ENCODE measurements at places on chromosomes 12 and 14. TPM values are rescaled to one million over a fixed set of nuclear protein-coding genes. Genes with fewer than 3 reads are reported as not detected.

Gene COX8C
- not detected for total RNA-seq

Gene PLA2G1B
- total RNA-seq = not detected

Gene PKP2
- 6.1 TPM for total RNA-seq

Gene IGF1
- total RNA-seq = not detected

Gene KRT82
- not detected for total RNA-seq

Gene ARG2
- total RNA-seq = 2.2 TPM

Gene KRT78
- total RNA-seq = not detected

Gene GLS2
- total RNA-seq = 0.27 TPM

Gene SLC38A4
- 0.06 TPM for total RNA-seq

Gene A2M
- total RNA-seq = 0.09 TPM

Gene PLD4
- total RNA-seq = 0.10 TPM

Gene MGAT4C
- total RNA-seq = 0.06 TPM

Gene CLEC2D
- 0.65 TPM for total RNA-seq

Gene MDM1
- total RNA-seq = 6.2 TPM

Gene BORCS5
- total RNA-seq = 10.2 TPM

Gene SELPLG
- total RNA-seq = 1.1 TPM

Gene TAS2R14
- total RNA-seq = 0.61 TPM

Gene FAM186B
- 0.16 TPM for total RNA-seq
